Activated CD4-positive, alpha-beta T cell treated with anti-CD3 and anti-CD28 coated beads for 48 hours (primary cell): ENCODE measurements at places on chromosomes 2 and 18.
A peak's percentile ranks its signal among the peaks of the same experiment; 100 is the strongest.

- DNase-seq, result no peak
These were observed 51.4 kb downstream of the TRIB2 start for GRCh38 chr2:12767996-12768624.

GRCh38 chr2:201860636-201861066 lies 54.3 kb downstream of the CDK15 start:
- DNase-seq, result peak; percentile 47

DNA sequence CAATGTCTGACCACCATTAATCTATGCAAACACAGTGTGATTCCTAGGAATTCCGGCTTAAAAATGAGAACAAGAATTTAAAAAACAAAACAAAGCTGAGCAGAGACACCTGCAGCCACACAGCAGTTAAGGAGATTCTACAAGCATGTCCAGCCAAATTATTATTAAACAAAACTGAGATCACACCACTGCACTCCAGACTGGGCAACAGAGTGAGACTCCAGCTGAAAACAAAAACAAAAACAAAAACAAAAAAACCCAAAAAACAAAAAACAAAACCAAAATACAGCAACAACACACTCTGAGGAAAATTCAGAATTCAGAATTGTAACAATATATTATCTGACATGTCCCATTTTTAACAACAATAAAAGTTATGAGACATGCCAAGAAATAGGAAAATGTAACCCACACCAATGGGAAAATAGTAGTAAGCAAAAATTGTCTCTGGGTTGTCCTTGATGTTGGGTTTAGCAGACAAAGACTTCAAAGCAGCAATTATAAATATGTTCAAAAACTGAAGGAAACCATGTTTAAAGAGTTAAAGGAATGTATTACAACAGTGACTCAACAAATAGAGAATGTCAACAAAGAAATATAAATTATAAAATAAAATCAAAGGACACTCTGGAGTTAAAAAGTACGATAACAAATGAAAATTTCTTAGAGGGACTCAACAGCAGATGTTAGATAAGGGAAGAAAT lies 19.7 kb downstream of the MYOM1 start:
- no peak for DNase-seq

GRCh38 chr2:219598308-219599078 lies 836 bp downstream of the STK11IP start:
- no peak for DNase-seq

GRCh38 chr18:59617468-59617932 lies 79.7 kb downstream of the CCBE1 start:
- no peak for DNase-seq

DNA sequence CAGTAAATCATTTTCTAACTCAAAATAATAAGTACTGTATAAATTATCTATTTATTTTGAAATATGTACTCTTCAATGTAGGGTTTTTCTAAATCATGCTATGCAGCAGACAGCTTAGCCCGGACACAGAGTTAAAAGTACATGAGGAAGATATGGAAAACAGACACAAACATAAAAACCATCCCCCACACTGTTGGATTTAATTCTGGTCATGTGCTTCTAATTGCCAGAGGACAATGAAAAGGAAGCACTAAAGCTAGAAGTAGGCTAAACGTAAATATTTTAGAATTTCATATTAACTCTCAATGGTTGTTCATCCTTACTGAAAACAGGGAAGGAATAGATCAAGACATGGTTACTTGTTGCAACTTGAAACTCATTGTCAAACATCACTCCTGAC lies 420.7 kb downstream of the ERBB4 start:
- DNase-seq, result no peak
